IMR-90 (cell line): ENCODE measurements at places on chromosomes 12 and 14. TPM values are rescaled to one million over a fixed set of nuclear protein-coding genes. Genes with fewer than 3 reads are reported as not detected.
A peak's percentile ranks its signal among the peaks of the same experiment; 100 is the strongest.

The SAMD15 gene
- total RNA-seq, result 1.3 and 1.7 TPM in 2 replicates

The OVCH1 gene
- total RNA-seq, result under 0.01 and 0.18 TPM in 2 replicates

DNA sequence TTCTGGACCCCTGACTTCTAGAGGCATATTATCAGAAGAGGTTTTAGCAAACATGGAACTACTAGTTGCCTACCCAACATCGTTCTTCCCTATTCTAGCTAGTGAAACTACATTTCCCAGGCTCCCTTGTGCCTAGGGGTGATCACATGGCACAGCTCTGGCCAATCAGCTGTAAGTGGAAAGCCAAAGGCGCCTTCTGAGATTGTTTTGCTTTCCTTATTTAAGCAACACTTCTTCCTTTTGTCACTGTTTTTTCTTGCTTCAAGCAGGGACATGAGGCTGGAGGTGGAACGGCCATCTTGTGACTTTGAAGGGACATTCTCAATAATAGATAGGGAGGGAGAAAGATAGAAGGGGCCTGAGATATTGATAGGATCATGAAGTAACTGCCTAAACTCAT, 136.7 kb downstream of the ZNF664 start:
- no peak overlapping the region for H3K4me3 ChIP-seq
- H3K4me1 ChIP-seq, result no peaks in the 10 kb centered on the region
- no peak overlapping the region for H3K27ac ChIP-seq
- peaks cover 2% of the 10 kb centered on the region; the same call in 1 of the 2 replicates for H3K27me3 ChIP-seq
- peak; percentile 5 for DNase-seq

DNA sequence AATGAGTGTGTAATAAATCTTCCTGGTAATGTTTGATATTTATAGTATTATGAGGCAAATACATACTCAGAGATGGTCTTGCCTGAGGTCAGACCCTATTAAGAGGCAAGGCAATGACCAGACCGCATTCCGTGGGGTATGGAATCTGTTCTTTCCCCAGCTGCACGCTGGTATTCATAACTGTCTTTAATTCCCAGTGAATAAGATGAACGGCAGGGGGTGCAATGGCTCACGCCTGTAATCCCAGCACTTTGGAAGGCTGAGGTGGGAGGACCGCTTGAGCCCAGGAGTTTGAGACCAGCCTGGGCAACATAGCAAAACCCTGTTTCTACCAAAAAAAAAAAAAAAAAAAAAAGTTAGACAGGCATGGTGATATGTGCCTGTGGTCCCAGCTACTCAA, 44.6 kb downstream of the ERO1A start:
- no peak for DNase-seq
- no peaks in the 10 kb centered on the region for H3K27me3 ChIP-seq
- H3K4me1 ChIP-seq, result 0 out of 2 replicates have a peak, but pooled peaks cover 1% of the 10 kb centered on the region
- H3K36me3 ChIP-seq, result peaks cover 15% of the 10 kb centered on the region

DNA sequence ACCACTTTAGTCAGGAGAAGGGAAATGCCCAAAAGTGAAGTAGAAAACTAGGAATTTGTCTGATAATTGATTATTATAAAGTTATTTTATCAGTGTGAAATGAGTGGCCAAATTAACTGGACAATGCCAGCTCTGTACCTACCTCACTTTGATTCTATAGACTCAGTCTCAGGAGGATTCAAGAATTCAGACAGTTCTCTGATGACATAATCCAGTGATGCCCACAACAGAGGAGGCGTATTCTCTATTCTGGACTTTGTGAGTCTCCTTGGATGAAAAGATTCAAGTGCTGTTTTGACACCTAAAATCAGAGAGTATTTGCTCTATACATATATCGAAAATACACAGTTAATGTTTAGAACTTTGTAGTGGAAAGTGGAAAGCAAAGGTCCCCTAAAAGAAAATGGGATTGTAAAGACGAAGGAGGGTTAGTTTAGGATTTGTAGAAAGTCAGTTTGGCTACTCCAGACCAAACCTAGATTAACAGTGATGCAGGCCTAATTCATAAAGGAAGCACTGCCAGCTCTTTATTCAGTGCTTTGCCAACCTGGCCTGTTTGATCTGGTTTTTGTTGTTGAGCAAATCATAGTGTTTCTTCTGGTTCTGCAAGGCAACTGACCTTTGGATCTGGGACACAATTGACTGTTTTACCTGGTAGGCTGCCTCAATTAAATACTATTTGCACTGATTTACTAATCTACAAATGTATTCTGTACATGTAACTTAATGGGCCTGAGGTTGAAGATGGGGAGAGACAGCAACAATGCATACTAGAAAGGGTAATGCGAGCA, 67.4 kb downstream of the DAD1 start:
- no peaks in the 10 kb centered on the region for H3K36me3 ChIP-seq
- no peak overlapping the region for H3K27ac ChIP-seq
- DNase-seq, result no peak
- no peak overlapping the region for H3K4me3 ChIP-seq
- H3K27me3 ChIP-seq, result no peaks in the 10 kb centered on the region
- H3K4me1 ChIP-seq, result peaks cover 11% of the 10 kb centered on the region
